ENCODE measurements at places on chromosomes 3 and 15.

DNA sequence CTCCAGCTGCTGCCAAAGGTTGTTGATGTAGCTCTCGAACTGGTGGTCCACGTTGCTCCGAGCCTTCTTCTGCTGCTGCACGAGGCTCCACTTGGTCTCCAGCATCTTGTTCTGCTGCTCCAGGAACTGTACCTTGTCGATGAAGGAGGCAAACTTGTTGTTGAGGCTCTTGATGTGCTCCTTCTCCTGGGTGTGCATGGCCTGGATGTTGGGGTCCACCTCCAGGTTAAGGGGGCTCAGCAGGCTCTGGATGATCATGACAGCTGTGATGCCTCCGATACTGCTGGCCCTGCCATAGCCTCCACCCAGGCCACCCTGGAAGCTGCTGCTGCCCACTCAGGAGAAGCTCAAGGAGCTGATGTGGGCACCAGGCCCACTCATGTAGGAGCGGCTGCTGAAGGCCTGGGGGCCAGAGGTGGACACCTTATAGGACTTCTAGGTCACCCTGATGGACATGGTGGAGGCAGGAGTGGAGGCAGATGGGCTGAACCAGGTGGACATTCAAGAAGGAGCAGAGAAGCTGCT lies 14.9 kb upstream of the PSTPIP1 start:
- no peak for DNase-seq

DNA sequence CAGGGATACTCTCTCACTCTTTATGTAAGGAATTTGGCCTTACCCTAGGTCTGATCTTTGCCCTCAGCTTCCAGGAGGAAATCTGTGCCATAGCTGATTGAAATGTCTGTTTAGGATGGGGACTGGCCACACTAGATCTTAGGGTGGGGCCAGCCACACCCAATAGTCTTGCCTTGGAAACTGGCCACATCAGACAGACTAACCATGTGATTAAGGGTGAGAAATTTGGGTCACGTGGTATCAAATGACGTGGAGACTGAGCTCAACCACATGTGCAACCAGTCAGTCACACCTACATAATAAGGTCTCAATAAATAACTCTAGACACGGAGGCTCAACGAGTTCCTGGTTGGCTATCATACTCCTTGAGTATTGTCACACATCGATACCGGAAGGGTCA lies 113.5 kb downstream of the CNTN3 start:
- no peak for DNase-seq

- DNase-seq = no peak
Observed at GRCh38 chr3:1664266-1664665, 434.4 kb upstream of the CNTN4 start.

DNA sequence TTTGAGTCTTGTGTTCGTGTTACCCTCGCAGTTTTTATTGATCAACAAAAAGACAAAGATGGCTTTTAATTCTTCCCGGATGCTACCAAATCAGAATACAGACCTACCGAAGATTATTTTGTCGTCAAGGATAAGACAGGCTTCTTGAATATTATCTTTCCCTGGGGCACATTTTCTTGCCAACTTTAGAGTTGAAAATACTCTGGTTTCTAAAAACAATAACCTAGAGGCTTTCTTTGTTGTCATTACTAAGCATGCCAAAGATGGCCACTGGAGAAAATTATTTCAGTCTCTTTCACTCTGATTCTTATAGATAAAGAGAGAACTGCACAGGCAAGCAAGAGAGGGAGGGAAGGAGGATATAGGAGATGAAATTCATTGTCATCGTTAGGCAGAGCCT lies 33.9 kb downstream of the OXNAD1 start:
- no peak for DNase-seq

DNA sequence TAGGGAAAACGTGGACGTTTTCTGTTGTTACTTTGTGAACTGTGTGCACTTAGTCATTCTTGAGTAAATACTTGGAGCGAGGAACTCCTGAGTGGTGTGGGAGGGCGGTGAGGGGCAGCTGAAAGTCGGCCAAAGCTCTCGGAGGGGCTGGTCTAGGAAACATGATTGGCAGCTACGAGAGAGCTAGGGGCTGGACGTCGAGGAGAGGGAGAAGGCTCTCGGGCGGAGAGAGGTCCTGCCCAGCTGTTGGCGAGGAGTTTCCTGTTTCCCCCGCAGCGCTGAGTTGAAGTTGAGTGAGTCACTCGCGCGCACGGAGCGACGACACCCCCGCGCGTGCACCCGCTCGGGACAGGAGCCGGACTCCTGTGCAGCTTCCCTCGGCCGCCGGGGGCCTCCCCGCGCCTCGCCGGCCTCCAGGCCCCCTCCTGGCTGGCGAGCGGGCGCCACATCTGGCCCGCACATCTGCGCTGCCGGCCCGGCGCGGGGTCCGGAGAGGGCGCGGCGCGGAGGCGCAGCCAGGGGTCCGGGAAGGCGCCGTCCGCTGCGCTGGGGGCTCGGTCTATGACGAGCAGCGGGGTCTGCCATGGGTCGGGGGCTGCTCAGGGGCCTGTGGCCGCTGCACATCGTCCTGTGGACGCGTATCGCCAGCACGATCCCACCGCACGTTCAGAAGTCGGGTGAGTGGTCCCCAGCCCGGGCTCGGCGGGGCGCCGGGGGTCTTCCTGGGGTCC lies at the start of gene TGFBR2:
Gene TGFBR2 (plus strand): TSS at position 301 of the 731 bp plus-strand sequence. CDS start 283 bp downstream, at position 584.
- peak; percentile 77 for DNase-seq

DNA sequence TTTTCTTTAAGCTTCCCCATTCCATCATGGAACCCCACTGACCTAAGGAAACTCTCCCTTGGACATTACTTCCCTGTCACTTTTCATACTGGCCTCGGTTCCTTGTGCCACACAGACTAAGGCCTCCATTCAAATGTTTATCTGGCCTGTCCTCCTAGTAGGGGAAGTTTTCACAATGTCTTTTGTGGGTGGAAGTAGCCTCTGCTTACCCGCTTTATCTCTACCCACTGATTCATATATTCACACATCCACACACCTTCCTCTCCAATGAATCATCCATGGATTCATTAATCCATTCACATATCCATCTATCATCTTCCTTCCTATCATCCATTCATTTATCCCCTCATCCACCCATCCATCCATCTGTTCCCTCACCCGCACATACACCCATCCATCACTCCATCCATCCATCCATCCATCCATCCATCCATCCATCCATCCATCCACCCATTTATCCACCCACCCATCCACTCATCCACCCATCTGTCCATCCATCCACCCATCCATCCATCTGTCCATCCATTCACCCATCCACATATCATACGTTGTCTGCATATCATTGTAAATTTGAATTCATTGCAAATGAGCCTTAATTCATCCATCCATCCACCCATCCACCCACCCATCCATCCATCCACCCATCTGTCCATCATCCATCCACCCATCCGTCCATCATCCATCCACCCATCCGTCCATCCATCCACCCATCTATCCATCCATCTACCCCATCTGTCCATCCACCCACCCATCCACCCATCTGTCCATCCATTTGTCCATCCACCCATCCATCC lies 49.1 kb downstream of the IQSEC1 start:
- DNase-seq = no peak

- DNase-seq = no peak
Observed at GRCh38 chr15:91186904-91187656, 87.0 kb downstream of the SV2B start.

DNA sequence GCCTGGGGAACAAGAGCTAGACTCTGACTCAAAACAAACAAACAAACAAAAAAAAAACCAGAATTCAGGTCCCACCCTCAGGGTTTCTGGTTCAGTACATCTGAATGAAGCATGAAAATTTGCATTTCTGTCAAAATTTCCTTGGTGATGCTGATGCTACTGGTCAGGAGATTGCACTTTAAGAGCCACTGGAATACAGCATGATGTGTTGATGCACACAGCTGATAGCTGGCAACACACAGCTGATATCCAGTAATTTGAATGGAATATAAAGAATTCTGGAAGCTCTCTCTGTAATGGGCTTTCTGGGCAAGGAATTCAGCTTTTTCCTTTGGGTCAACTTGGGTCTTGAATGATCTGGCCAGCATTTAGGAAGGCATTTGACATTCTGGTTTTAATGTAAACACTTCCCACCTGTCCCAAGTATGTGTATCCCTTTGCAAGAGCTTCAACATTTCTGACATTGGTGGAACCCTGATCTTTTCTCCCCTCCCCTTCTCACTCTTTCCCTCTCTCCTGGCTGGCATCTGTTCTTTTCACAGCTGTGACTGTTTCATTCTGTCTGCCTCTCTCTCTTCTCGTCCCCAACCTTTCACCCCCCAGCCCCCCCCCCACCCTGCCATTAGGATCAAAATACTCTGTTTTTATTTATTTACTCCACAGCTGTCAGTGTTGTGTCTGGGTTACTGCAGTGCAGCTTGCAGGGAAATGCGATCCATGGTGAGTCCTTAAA lies 189.5 kb downstream of the TPRG1 start:
- no peak for DNase-seq

All from stimulated activated CD4-positive, alpha-beta T cell treated with anti-CD3 and anti-CD28 coated beads, Interleukin-12 subunit alpha, Interleukin-12 subunit beta, amount 100 ng/mL, for 4 hours (primary cell).